ENCODE measurements at places on chromosomes 11 and 22.

- DNase-seq = no peak
Measured at GRCh38 chr11:119594639-119595249, 134.3 kb downstream of the NECTIN1 start.

DNA sequence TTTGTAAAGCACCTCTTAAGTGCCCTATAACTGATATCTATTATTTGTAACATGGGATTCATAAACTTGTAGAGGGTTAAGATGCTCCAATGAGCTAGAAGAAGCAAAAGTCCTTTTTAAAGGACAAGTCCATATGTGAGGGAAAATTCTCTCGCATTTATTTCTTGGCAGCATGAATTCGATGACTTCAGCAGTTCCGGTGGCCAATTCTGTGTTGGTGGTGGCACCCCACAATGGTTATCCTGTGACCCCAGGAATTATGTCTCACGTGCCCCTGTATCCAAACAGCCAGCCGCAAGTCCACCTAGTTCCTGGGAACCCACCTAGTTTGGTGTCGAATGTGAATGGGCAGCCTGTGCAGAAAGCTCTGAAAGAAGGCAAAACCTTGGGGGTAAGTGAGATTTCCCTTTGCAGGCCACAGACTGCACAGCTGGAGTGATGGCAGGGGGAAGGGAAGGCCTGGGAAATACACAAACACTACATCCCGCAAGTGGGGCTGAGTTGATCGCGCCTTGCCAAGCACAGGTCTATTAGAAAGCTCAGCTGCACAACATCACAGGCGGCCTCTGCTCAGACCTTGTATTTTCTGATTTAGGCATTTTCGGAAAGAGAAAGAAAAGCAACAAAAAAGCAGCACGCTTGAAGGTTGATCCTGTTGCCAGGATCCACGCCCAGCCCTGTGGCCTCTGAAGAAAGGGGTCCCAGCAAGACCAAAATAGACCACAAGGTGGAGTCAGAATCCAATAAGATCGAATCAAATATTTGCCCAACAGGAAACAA is 1.5 kb downstream of the MS4A8 start:
- no peak for DNase-seq

DNA sequence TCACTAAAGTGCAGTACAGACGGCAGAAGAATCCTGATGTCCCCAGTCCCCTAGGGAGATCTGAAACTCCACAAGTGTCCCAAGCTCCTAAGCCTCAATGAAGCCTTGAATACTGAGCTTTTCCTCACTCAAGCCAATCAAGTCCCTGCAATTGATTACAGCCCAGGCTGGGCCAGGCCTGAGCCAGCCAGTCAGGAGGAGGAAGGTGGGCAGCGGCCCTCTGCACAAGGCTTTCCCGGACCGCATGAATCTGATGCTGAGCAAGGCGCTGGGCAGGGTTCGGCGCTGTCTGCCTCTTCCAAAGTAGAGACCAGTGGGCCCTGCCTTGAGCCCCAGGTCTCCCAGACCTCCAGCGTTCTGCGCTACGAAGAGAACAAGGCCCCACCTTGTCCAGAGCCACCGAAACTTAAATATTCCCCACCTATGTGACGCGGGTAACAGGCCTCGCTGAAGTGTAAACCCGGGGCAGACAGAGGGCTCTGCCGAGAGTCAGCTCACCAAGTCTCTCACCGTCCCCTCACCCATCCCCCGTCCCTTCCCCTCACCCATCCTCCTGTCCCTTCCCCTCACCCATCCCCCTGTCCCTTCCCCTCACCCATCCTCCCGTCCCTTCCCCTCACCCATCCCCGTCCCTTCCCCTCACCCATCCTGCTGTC is 63.2 kb downstream of the SCUBE1 start:
- DNase-seq = no peak

- DNase-seq = peak; percentile 19
Measured at GRCh38 chr11:88484873-88485621, 147.5 kb upstream of the CTSC start.

GRCh38 chr11:11265994-11266606 is 87.0 kb downstream of the CSNK2A3 start:
- peak; percentile 45 for DNase-seq

GRCh38 chr11:105204636-105205035 is 65.1 kb upstream of the CARD18 start:
- DNase-seq = no peak
